ENCODE measurements at places on chromosomes 5 and 9.

DNA sequence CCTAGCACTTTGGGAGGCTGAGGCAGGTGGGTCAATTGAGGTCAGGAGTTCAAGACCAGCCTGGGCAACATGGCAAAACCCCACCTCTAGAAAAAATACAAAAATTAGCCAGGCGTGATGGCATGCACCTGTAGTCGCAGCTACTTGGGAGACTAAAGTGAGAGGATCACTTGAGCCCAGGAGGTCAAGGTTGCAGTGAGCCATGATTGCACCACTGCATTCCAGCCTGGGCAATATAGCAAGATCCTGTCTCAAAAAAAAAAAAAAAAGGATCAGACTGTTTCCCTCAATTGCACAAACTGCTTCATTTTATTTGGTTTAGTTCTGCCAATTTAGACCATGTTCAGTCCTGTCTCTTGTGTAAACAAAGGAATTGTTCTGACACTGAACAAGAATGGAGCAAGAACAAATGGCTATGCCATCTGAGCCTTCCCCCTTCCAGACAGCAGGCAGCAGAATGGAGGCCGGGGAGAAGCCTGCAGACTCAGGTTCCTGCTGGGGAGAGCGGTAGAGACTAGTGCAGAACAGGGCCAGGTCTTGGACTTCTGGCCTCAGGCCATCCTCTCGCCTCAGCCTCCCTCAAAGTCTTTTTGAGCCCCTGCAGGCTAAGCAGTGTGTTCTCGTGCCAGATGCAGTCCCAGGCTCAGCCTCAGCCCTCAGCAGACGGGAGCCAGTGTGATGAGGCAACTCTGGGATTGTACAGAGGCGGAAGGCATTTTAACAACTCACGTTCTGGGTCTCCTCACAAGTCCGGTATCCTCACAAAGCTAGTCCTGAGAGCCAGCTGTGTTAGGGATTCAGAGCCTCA lies 18.2 kb downstream of the HNRNPH1 start:
- no peak for DNase-seq

DNA sequence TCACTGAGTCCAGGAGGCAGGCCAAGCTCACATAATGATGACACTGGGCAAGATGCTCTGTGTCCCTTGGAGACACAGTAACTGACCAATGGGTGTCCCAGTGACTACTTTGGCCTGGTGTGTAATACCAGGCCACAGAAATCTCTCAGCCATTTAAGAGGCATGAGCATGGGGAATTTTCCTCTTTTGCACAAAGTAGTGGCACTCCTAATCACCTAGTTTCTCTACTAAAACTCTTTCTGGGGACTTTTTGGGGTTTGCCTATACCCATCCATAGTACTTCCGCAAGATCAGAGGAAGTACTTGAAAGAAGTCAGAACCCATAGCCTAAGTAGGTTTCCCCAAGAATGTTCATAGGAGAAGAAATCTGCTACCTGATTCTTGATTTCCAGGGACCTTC lies 161.9 kb downstream of the ARSB start:
- no peak for DNase-seq

DNA sequence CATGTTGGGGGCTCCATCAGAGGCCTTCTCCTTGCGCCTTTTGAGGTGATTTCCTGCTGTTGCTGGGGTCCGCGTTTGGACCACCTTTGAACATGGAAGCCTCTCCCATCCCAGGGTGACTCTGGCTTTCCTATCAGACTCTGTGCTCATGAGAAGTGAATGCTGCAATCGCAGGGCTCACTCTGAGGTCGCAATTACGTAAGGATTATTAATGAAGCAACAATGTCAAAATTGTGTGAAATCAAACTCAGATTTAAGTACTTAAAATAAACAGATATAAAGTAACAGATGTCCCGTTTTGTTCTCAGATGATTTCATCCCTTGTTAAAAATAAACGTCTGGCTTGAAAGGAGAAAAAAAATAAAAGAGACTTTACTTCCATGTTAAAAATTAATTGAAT lies 634.2 kb downstream of the BNC2 start:
- no peak for DNase-seq

DNA sequence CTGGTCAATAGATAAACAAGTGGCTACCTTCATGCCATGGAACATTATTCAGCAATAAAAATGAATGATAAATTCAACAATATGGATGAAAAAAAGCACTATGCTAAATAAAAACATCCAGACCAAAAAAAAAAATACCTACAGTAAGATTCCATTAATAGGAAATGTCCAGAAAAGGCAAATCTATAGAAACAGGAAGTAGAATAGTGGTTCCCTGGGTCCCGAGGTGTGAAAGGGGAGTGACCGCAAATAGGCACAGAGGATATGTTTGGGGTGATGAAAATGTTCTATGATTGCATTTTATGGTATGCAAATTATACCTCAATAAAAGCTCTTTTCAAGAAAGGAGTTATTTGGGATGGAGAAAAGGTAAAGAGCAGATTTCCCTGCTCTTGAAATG lies 3.6 kb upstream of the GPR151 start:
- no peak for DNase-seq

DNA sequence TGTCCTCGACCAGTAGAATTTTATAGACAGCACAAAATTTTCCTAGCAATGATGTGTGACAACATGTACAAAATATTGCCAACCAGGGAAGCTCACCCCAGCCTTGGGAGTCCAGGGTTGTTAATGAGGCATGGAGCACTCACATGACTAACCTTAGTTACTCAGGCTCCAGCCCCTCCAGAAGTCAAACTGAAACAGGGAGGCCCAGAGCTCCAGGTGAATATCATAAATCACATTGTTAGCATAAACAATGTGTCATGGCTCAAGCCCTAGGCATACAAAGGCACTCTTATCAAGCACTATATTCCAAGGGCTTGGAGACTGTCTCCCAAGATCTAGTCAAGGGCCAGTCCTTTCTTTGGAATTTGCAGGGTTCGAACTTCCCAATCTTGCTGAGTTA lies 44.4 kb downstream of the TNFAIP8 start:
- DNase-seq: no peak

- DNase-seq: no peak
These were observed 55.1 kb downstream of the HMGCS1 start for GRCh38 chr5:43258116-43258515.
